Coronary artery (tissue), 2 donors: ENCODE measurements at places on chromosomes 11 and 22.

DNA sequence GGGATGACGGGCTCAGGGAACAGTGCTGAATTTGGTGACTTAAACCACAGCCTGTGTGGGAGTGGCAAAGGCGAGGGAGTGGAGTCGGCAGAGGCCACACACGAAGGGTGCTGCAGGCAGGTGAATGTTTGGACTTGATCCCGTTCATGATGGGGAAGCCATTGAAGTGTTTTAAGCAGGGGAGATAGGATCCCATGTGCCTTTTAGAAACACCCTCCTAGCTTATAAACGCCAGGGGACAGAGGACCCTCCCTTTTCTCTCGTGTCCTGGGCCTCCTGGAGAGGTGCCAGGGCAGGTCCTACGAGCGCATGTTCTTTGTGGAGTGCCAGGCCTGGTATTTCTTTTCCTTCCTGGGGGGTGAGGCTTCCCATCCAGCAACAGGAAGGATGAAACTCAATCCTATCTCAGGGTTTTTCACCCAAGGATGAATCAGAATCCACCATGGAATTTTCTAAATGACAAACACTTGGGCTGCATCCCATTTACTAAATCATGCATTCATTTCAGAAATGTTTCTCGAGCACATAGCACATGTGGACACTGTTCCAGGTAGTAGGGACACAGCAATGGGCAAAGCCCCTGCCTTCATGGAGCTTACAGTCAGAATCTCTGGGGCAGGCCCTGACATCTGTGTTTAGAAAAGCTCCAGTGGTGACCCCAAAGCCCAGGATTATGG, 59.6 kb downstream of the CHRDL2 start:
- DNase-seq = no peak

DNA sequence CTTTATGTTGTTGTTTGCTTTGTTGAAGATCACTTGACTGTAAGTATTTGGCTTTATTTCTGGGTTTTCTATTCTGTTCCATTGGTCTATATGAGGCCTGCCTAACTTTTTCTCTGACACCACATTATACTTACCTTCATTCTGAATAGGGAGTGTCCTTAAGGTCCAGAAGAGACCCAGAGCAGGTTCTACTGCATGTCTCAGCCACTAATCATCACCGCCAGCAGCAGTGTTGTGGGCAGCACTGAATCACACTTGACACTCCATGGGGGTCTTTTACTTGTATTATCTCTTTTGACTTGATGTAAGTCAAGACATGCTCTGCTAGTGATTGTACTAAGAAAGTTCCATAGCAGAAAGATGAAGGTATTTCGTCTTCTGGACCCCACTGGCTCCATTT, 274.9 kb downstream of the TENM4 start:
- no peak for DNase-seq

GRCh38 chr11:61596990-61597389, 16.1 kb upstream of the SYT7 start:
- no peak for DNase-seq

DNA sequence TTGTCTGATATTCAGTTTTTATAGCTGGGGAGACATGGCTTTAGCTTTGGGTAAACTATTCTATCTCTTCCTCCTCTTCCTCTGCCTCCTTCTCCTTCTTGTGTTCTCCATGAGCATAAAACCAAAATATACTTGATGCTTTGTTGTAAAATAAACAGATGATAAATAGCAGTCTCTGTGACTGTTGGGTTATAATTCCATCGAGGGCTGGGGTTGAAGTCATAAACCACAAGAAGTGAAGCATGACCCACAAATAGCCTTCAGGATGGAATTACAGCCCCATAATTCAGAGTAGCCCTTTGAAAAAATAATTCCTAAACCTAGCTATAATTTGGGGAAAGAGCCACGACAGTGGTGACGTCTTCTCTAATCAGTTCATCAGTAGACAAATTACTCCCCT, 177.7 kb downstream of the SNX19 start:
- DNase-seq = no peak

GRCh38 chr22:45131749-45132148, 32.0 kb upstream of the NUP50 start:
- DNase-seq = no peak

GRCh38 chr11:118230088-118230487, 5.3 kb upstream of the JAML start:
- DNase-seq = no peak

GRCh38 chr11:66070604-66071380, 720 bp downstream of the PACS1 start:
- peak; percentile 85 for DNase-seq

DNA sequence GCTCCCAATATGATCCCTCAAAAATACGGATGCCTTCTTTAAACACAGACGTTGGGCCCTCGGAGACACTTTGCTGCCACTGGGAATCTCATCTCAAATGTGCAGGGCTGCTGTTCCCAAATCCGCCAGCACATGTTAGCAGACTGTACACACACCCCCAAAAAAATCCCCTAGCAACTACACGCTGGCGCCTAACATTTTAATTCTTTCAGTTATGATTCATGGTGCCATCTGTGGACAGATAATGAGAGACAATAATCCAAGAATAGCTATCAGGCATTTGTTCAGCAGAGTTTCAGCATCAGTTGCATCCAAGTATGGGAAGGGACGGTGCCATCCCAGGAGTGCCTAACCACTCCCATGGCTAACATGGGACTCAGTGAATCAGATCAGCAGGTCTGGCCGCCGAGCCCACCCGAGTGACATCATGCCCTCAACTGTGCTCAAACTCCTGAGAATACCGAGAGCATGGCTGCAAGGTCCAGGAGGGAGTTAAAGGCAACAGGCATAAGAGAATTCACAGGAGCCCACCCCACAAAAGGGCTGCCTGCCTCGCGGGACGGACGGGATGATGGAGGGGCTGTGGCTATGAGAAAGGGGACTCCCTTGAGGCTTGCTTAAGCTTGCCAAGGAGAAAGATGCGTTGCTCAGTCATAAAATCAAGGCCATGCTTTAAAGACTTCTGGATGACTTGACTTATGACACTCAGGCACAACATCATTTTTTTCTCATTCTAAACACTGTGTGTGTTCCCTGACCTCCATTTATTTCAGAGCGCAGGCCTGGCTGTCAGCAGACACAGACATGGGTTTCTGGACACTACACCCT, 337.0 kb downstream of the SHANK2 start:
- no peak for DNase-seq

- DNase-seq = no peak
These were observed 41.4 kb downstream of the MED15 start for GRCh38 chr22:20548806-20549205.

DNA sequence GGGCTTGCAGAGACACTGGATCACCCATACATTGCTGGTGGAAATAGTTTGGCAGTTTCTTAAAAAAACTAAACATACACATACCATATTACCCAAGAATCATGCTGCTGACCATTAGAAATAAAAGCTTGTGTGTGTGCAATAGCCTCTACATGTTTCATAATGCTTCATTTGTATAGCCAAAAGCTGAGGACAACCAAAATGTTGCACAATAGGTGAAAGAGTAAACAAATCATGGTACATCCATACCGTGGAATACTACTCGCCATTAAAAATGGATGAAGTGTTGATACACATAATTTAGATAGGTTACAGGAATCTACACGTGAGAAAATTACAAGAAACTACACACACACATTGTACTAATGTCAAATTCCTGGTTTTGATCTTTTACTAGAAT, 6.5 kb downstream of the KBTBD3 start:
- no peak for DNase-seq

DNA sequence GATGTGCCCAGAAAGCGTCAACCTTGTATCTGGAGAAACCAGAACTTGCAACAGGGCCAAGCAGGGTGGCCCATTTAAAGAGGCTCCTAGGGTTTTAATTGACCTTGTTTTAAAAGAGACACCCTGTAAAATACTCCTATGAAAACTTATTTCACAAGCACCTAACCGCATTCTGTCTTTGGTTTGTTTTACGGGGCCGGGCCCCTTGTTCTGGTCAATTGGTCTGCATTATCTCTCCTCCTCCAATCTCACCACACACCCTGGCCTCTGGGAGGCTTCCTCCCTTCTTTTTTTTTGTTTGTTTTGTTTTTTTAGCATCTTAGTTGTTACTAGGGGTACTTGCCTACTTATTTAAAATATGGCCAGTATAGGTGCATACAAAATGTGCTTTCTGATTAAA, 4.7 kb downstream of the EHF start:
- no peak for DNase-seq

- no peak for DNase-seq
These were observed 32.7 kb upstream of the HEPHL1 start for GRCh38 chr11:93988455-93988854.

DNA sequence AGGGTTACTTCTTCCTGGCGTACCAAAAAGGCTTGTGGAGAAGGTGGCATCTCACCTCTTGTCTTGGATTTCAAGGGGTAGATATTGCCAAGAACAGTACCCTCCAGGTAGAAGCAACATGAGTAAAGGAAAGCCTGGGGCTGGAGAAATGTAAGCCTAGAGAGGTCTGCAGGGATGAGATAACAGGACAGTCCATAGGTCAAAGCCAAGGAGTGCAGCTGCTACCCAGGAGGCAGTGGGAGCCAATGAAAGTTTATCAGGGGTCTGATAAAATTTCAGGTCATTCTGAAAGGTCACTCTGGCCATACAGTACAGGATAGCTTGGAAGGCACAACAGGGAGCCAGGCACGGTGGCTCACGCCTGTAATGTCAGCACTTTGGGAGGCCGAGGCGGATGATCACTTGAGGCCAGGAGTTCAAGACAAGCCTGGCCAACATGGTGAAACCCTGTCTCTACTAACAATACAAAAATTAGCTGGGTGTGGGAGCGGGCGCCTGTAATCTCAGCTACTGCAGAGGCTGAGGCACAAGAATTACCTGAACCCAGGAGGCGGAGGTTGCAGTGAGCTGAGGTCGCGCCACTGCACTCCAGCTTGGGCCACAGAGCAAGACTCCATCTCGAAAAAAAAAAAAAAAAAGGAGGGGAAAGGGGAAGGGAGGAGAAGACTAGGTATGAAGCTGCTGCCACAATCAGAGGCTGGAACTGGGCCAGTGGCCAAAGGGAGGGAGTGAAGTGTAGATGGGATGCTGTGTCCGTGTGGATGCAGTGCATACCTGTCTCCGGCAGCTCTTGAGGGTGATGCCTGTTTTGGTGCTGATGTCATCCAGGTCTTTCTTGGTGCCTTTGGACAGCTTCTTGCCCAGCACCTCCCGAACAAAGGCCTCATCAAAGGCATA, 1.2 kb downstream of the FIBP start:
- DNase-seq = no peak

DNA sequence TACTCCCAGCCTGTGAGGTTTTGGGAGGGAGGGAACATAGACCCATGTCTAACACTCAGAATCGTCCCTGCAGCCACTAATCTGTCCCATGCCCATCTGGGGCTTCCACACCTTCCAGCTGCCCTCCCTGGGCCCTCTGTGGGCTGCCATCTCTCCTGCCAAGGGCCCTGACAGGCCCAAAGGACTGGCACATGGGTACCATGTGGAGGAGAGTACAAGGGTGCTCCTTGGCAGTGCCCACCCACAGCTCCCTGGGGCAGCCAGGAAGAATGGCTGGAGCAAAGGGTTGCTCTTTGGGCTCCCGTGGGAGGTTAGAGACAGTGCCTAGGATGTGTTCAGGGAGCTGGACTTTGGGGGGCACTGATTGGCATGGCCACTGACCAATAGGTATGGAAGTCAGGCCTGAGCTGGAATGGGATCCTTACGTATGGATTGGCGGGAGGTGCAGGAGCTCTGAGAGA, 56.8 kb downstream of the CD82 start:
- DNase-seq = peak; percentile 64

- no peak for DNase-seq
These were observed 4.4 kb downstream of the EFEMP2 start for GRCh38 chr11:65868076-65868667.

DNA sequence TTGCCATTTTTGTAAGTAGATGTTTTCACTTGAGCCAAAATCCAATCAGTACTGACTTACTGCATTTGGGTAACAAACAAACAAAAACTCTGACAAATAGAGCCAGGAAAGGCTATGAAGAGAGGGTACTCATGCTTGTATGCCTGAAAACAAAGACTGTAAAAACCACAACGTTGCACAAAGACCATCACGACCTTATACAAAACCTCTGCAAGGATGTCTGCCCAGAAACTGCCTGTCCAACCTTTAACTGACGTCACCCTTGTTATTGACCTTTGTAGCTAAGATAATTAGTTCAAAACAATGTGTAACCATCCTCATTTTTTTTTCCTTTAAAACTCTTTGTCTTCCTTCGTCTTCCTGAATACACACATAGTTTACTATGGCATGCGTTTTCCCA, 804 bp upstream of the CREBZF start:
- no peak for DNase-seq

- DNase-seq = no peak
These were observed 186.5 kb downstream of the HIPK3 start for GRCh38 chr11:33443684-33444083.

- no peak for DNase-seq
These were observed 2.7 kb upstream of the MYRF start for GRCh38 chr11:61749591-61750217.

- DNase-seq = no peak
These were observed 920.1 kb upstream of the CNTN5 start for GRCh38 chr11:98100689-98101088.

GRCh38 chr11:12097219-12097618, 13.2 kb upstream of the MICAL2 start:
- DNase-seq = no peak

GRCh38 chr22:49894322-49895054, 23.8 kb downstream of the ALG12 start:
- no peak for DNase-seq

DNA sequence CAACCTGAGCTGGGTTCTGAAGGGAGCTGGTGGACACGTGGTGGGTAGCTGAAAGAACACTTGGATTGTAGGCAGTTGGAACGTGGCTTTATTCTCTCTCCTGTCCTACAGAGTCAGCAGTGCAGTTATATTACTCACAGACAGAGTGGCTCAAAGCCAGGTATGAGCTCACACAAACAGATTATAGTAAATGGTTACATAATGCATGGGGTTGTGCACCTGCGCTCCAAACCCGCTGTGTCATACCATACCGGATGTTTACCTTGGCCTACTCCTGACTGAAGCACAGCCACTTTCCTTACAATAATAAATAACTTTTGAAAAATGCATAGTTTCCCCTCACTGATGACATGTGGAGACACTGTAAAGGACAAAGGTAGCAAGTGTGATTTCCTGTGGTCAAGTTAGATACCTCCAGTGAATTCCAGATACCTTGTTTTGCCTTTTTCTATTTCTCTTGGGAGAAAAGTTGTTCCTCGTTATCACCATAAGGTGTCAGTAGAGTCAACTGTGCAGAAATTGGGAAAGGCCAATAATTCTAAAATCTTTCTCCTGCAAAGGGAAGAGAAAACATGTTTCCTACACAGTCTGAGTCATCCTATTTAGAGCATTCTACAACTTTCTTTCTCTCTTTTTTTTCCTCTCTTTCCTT, 13.5 kb downstream of the MS4A6A start:
- DNase-seq = no peak

- DNase-seq = no peak
These were observed 103.3 kb upstream of the TOP3B start for GRCh38 chr22:22085702-22086500.

GRCh38 chr11:42976636-42977217, 335.1 kb upstream of the API5 start:
- DNase-seq = no peak

DNA sequence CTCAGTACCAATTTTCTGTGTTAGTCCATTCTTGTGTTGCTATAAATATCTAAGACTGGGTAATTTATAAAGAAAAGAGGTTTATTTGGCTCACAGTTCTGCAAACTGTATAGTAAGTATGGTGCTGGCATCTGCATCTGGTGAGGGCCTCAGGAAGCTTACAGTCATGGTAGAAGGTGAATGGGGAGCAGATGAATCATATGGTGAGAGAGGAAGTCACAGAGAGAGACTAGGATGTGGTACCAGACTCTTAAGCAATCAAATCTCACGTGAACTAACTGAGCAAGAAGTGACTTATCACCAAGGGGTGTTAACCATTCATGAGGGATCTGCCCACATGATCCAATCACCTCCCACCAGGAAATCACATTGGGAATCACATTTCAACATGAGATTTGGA, 60.8 kb upstream of the ZBED5 start:
- DNase-seq = no peak
